RWPE2 (cell line): ENCODE measurements at places on chromosomes 12 and 14.
A peak's percentile ranks its signal among the peaks of the same experiment; 100 is the strongest.

GRCh38 chr12:27593266-27593665 is 69.3 kb downstream of the PPFIBP1 start:
- DNase-seq, result peak; percentile 61

DNA sequence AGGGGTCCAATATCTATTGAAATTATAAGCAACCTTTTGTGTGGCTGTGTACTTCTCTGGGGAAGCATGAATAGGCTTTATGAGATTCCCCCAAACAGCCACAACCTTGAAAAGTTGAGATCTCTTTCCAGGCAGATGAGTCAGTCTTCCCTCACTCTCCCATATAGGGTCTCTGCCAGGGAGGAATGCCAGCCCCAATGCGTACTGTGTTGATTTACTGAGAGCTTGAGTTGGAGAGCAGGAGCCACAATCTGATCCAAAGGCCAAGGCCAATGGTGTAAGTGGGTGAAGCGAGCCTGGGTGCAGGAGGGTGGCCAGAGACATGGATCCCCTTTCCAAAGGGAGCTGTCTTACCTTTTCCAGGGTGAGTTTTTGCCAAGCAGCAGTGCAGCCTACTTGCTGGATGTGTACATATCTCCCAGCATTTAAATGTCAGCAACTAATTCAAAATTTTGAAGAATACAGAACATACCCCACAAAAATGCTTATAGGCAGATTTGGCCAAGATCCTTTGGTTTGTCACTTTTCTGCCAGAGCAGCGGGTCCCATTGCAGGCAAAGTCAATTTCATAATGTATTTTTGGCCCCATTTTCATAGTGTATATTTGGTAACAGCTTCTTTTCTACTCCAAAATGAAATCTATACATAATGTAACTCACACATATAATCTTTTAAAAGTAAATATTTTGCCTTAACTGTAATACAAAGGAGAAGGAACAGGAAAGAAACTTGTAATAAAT is 88.2 kb downstream of the TBC1D30 start:
- no peak for DNase-seq

- DNase-seq, result no peak
These were observed 76.2 kb downstream of the PDZRN4 start for GRCh38 chr12:41264281-41264680.

DNA sequence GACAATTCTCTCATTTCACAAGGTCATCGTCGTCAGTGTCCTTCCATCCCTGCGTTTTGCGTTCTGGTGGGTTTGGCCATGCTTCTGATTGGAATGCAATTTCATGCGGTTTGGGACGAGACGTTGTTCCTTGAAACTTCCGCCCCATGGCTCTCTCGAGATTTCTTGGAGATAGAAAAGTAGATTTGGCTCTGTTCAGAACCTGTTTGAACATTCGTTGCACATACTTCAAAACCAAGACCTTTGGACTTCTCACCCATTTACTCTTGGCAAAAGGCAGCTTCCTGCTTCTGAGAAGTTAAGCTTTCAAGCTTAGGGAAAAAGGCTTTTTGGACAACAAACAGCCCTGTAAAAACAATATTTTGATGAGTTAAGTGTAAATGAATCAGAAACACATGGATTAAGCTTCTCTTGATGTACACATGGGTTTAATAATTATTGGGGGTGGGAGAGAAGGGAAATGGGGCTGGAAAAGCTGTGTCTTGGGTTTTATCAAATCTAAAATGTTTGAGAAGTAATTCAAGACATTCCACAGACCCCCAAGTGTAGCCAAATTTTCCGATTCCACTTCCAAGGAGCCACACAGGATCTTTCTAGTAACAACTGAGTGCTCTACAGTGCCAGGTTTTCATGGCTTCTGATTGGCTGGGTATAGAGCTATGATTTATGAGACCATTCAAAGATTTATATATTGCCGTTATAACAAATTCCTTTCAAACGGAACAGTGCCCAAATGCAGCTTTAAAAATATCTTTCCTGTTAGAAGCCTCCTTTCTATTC is 467.2 kb downstream of the MED13L start:
- no peak for DNase-seq

- no peak for DNase-seq
These were observed 4.3 kb downstream of the SLC16A7 start for GRCh38 chr12:59600171-59600570.
